ENCODE measurements at places on chromosomes 1 and 21.

DNA sequence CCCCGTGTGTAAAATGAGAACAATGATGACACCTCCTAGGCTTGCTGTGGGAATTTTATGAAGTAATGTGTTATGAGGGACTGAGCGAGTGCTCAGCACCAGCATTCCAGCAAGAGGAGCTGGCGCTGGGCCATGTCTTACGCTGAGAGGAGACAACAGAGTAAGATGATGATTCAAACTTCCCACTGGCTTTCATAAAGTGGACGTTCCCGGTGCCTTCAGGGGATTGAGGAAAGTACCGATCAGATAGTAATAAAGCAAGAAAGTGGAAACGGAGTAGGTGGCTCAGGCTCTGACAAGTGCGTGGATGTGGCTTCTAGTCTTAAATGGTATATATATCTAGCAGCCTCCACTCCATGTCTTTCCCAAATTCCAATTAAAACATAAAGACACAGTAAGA lies 23.8 kb downstream of the EPHA10 start:
- no peak for DNase-seq

GRCh38 chr21:34561806-34562205 lies 49.8 kb upstream of the KCNE1 start:
- no peak for DNase-seq

GRCh38 chr1:243364330-243364729 lies 108.5 kb downstream of the SDCCAG8 start:
- no peak for DNase-seq

- no peak for DNase-seq
Observed at GRCh38 chr1:181789395-181789794, 272.1 kb downstream of the ZNF648 start.

DNA sequence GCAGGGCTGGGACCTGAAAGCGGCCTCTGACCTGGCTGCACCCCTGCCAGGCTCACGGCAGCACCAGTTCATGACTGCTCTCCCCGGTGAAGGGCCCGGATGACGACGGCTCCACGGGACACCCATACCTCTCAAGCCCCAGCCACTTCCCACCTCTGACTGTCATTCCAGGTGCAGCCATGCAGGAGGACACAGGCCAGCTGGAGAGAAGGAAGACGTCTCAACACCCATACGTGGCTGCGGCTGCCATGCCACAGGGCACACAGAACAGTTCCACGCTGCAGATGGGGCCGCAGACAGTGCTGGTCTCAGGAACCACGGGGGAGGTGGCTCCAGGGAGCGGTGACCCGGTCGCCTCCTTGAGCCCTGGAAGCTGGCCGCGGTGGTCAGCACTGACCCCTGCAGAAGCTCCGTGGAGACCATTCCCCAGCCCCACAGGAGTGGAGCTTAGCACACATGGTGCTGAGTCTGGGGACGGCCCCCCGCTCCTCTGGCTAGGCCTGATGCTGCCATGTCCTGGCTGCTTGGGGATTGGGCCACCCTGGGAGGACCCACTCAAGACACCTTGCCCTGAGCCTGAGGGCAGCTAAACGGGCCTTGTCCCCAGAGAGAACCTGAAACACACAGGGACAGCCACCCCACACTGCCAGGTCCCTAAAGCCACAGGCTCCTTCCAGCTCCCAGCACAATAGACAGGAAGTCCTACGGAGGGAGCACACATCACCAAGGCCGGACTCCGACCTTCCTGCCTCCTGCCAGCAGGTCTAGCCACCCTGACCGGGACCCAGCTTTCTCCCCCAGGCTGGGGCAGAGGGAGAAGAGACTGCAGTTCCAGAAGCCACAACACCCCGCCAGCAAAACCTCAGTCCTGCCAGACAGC lies 8.6 kb downstream of the WNT9A start:
- DNase-seq = no peak

- no peak for DNase-seq
Observed at GRCh38 chr21:42580076-42580792, 66.6 kb downstream of the SLC37A1 start.

- no peak for DNase-seq
Observed at GRCh38 chr1:234683861-234684632, 74.1 kb upstream of the IRF2BP2 start.

DNA sequence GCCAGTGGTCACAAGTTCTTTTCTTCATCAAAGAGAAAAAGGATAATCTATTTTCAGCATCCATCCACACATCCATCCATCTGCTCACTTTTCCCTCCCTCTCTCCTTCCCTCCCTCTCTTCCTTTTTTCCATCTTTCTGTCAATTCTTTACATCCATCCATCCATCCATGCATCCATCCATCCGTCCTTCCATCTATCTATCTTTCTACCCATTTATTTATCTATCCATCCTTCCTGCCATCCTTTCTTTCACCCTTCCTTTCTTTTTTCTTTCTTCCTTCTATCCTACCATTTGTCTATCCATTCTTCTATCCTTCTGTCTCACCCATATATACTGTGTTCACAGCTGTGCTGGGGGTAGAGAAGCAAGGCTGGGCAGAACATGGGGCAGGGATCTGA lies 212.4 kb upstream of the GALNT2 start:
- no peak for DNase-seq

GRCh38 chr1:177441281-177441680 lies 270.5 kb downstream of the BRINP2 start:
- no peak for DNase-seq

DNA sequence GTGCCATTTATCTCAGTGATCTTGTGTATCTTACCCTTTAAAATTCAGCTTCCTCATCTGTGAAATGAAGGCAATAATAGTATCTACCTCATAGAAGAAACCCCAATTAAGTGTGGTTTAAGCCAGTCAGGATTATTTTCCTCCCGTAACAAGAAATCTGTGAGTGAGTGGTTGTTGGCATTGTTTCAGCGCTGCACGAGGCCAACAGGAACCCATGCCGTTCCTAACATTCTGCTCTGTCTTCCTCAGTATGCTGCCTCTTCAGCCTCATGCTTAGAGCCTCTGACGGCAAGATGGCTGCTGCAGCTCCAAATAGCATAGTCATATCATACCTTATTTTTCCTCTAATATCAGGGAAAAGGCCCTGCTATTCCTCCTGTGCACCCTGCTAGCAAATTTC lies 289.7 kb downstream of the TM2D1 start:
- no peak for DNase-seq

GRCh38 chr1:157047062-157047410 lies 1.5 kb upstream of the ARHGEF11 start:
- no peak for DNase-seq

DNA sequence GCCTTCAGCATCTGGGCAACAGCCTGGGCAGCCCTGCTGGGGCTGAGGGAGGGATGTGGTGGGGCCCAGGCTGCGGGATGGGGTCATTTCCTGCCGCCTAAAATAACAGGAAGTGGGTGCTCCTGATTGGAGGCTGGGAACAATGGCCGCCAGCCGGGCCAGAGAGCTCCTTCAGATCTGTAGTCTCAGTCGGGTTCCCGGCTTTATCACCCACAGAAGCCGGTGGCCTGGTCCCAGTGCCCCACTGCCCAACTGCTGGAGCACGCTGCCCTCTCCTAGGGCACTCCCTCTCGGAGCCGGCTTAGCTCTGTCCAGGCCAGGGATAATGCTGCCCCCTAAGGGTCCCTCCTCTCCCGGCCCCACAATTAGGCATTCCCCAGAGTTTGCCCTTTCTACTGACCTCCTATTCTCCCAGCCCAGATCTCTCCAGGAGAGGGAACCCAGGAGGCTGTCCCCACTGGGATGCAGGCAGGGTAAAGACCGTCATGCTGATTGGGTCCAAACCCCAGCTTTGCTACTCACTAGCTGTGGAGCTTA lies 5.1 kb downstream of the MAP7D1 start:
- peak; percentile 52 for DNase-seq

- DNase-seq = no peak
Observed at GRCh38 chr1:90277270-90277669, 282.4 kb downstream of the ZNF326 start.

GRCh38 chr1:58720680-58721079 lies 20.8 kb upstream of the MYSM1 start:
- DNase-seq = no peak

GRCh38 chr1:25917996-25918395 lies 11.8 kb upstream of the STMN1 start:
- peak; percentile 30 for DNase-seq

DNA sequence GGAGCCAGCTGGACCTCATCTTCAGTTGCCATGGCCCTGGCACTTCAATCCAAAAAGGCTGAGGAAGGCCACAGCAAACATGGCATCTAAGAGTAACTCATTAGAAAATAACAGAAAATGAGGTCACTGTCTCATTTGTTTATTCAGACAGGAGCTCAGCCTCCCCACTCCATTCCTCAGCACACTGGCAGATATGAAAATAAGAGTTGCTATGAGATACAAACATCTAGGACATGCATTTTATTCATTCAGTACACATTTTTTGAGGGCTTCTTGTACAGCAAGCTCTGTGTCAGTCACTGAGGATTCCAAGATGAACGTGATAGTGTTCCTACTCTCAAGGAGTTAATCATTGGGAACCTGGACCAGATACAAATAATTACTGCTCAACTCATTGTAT lies 32.7 kb upstream of the TMEM125 start:
- no peak for DNase-seq

DNA sequence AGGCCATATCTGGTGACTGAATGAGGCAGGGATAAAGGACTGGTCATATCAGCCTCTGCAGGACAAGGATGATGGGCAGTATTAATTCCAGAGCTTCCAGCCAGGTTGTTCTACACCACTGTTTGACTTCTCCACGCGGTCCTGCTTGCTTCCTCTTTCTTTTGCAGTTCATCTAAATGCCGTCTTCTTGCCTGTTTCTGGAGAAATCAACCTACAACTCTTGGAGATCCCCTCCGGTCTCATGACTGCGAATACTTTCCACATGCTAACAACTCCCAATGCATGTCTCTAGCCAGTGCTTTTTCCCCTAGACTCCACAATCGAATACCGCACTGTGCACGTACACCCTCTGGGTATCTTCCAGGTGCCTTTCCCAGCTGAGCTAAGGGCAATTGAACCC lies 14.1 kb upstream of the TIAM1 start:
- DNase-seq = no peak

- DNase-seq = no peak
Observed at GRCh38 chr1:9435854-9436640, 103.2 kb upstream of the SLC25A33 start.

DNA sequence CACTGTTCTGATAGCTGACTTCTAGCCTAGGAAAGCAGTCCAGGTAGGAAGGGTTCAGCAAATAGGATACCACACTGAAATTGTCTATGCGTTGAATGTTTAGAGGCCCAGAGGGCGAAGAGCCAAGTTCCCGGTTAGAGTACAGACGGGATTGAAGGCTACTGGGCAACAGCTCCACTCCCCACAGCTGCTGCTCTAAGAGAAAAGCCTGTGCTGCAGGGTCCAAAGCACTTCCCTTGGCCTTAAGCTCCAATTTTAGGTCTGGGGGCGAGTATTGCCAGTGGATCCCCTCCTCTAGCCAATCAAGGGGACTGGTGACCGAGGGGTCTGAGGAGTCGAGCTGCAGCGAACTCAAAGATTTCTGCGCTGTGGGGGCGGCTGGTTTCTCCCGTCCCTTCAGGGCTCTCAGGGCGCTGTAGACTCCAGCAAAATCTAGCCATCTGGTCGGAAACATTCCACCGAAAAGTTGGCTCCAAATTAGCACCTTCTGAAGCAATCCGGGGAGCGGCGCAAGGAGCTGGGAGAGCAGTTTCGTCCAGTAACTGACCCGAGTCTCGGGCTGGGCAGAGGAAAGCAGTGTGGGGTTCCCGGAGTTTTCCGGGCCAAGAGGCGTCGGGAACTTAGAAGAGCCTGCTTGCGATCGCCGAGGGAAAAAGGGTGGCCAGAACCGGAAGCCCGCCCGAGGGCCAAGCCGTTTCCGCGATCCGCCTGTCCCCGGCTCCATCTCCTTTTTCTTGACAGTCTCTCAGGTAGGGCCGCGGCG lies 748 bp downstream of the PPP1R15B start:
- DNase-seq = no peak

DNA sequence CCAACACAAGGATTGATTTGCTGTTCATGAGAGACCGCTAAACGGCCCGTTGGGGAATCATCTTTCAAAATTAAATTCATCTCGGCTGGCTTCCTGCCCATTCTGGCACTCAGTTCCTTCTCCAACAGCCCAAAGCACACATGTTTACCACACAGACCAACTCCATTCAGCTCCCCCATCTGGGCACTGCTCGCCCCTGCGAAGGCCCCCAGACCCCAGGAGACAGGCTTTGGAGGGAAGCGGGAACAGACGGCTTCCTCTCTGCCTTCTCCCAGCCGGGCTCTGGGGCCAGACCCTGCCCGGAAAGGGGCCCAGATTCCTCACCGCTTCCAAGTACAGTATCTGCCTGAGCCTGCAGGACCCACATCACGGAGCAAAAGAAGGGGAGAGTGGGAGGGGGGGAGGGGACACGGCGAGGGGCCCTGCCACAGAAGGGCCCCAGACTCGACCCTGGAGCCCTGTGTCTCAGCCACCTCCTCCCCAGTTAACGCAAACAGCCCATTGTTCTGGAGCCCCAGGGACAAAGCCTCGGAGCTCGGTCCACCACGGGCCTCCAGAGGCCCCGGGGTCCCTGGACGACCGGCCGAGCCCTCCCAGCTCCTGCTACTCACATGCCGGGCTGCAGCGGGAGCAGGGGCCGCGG lies 660 bp downstream of the MEGF6 start:
- DNase-seq = no peak

- no peak for DNase-seq
Observed at GRCh38 chr1:108080448-108080847, 115.5 kb upstream of the VAV3 start.

- DNase-seq = no peak
Observed at GRCh38 chr1:156124557-156125483, 10.3 kb downstream of the LMNA start.

DNA sequence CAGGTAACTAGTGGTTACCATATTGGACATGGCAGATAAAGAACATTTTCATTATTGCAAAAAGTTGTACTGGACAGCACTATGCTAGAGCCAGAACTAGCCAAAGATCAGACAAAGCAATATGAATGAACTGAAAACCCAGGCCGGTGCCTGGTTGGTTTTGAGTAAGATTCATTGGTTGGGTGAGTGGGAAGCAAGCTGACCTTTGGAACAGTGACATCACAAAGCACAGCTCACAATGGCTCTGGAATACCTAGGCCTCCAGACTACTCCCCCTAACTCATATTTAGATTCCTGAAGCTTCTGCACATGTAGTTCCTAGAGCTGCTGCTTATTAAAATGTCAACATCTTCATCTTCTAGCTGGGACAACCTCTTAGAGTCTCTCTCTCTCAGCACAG lies at the start of gene TMCO2:
TMCO2 (plus strand) TSS at position 283 of the 400 bp plus-strand sequence; CDS start at position 340, 57 bp downstream.
- no peak for DNase-seq

- DNase-seq = no peak
Observed at GRCh38 chr1:113276507-113276906, 113.8 kb upstream of the MAGI3 start.

- no peak for DNase-seq
Observed at GRCh38 chr1:206015071-206015470, 8.6 kb downstream of the CTSE start.
